ENCODE measurements at places on chromosomes 2 and 18. TPM values are rescaled to one million over a fixed set of nuclear protein-coding genes. Genes with fewer than 3 reads are reported as not detected.

MTA3 gene
- 26.9 TPM for polyA plus RNA-seq

RNF103 gene
- polyA plus RNA-seq, result 16.1 TPM

NCKAP1 gene
- 40.4 TPM for polyA plus RNA-seq

RAB17 gene
- 7.5 TPM for polyA plus RNA-seq

UGT1A10 gene
- polyA plus RNA-seq, result not detected

DUSP19 gene
- 0.95 TPM for polyA plus RNA-seq

POTEJ gene
- polyA plus RNA-seq, result not detected

OST4 gene
- polyA plus RNA-seq, result 361 TPM

CRYGB gene
- polyA plus RNA-seq, result not detected

GIGYF2 gene
- polyA plus RNA-seq, result 20.8 TPM

CIDEA gene
- 1.5 TPM for polyA plus RNA-seq

ITGB6 gene
- not detected for polyA plus RNA-seq

MAPRE3 gene
- 130 TPM for polyA plus RNA-seq

ATP6V1B1 gene
- polyA plus RNA-seq, result 2.4 TPM

CAPN14 gene
- polyA plus RNA-seq, result not detected

CKAP2L gene
- 11.8 TPM for polyA plus RNA-seq

Measured in brain (organoid and tissue), 16 donors.